ENCODE measurements at places on chromosomes 13 and 19. TPM values are rescaled to one million over a fixed set of nuclear protein-coding genes. Genes with fewer than 3 reads are reported as not detected.

LAIR1 gene
- not detected for total RNA-seq

ZNF345 gene
- total RNA-seq = 5.5 TPM

AP1M1 gene
- 30.3 TPM for total RNA-seq

LILRA1 gene
- total RNA-seq = not detected

SMIM44 gene
- total RNA-seq = not detected
